Hindlimb muscle (tissue), 1 donor: ENCODE measurements at places on chromosomes 6 and 20. TPM values are rescaled to one million over a fixed set of nuclear protein-coding genes. Genes with fewer than 3 reads are reported as not detected.

- DNase-seq = no peak
Measured at GRCh38 chr20:22561965-22562577, 22.3 kb downstream of the FOXA2 start.

GRCh38 chr20:40279390-40279789 lies 409.6 kb downstream of the MAFB start:
- DNase-seq = peak; percentile 61

DNA sequence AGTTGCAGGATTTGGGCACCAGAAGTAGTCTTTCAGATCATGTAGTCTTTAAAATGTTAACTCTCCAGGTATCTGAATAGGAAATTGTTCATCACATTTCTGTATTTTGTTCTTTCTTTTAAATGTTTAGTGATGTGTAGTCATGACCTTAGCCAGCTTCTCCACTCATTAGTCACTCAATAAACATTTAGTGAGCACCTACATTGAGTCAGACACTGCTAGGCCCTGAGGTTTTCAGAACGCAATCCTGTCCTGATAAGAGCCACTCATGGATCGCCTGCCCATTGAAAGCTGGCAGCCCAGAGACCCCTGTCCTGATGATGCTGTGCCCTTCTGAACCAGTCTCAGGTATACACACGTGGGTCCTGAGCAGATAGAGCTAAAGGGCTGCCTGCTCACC lies 163.4 kb upstream of the HEY2 start:
- no peak for DNase-seq

GRCh38 chr20:60258255-60258863 lies 300.1 kb downstream of the CDH26 start:
- DNase-seq = no peak

DNA sequence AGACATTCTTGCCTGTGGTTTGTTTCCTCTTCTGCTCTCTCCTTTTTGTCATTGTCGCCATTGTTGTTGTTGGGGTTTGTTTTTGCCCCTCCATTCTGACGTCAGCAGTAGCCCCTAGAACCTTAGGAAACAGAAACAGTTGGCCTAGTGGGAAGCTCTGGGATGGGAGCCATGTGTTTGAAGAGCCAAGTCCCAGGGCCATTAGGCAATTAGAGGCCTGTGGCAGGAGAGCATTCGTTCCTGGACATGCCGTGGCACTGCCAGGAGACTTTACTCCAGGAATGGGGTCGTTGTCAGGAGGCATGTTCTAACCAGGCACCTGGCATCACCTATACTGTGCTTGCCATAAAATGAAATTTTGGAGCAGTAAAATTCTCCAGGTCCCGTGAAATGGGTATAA lies 39.7 kb downstream of the PPARD start:
- no peak for DNase-seq

- no peak for DNase-seq
Measured at GRCh38 chr20:36835025-36835424, 40.9 kb upstream of the TLDC2 start.

- no peak for DNase-seq
Measured at GRCh38 chr6:40398034-40398691, 189.0 kb downstream of the LRFN2 start.

The LST1 gene
- 8.3 TPM for polyA plus RNA-seq

The HLA-DQB1 gene
- polyA plus RNA-seq = 9.4 TPM

The SOBP gene
- polyA plus RNA-seq = 16.1 TPM

The CRIP3 gene
- polyA plus RNA-seq = 2.1 TPM

The PRL gene
- polyA plus RNA-seq = 0.67 TPM
